ENCODE measurements at places on chromosomes 6 and 20. TPM values are rescaled to one million over a fixed set of nuclear protein-coding genes. Genes with fewer than 3 reads are reported as not detected.

DNA sequence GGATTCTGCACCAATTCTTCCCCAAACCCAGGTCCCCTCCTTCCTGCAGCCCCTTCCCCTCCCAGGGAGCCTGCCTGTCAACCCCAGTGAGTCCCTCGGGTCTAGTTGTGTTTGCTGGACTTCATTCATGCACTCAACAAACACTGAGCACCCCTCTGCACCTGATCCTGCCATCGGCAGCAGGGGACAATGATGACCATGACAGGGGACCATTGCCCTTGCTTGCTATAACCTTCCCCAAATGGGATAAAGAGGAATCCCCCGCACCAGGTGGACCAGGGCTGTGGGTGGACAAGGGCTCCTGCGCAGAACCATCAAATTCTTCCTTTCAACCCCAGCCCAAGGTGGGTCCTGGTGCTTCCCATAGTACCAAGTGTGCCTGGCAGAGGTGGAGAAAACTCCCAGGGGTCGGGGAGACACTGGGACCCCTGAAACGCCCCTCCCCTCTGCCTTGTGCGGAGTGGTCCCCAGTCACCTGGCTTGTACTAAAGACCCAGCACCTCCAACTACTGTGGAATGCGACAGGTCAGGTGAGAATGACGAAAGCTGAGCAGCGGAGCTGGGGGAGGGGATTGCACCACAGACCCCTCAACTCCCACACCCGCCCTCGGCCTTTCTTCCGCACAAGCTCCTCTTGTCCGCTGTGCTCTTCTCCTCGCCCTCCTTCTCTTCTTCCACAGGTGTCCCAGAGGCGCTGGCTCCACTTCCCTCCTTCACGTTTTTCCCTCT, 119.9 kb upstream of the ZNF217 start:
- DNase-seq = no peak

GRCh38 chr20:36117638-36118037, 36.9 kb upstream of the EPB41L1 start:
- DNase-seq = no peak

GRCh38 chr20:25222461-25223178, 25.3 kb upstream of the PYGB start:
- no peak for DNase-seq

DNA sequence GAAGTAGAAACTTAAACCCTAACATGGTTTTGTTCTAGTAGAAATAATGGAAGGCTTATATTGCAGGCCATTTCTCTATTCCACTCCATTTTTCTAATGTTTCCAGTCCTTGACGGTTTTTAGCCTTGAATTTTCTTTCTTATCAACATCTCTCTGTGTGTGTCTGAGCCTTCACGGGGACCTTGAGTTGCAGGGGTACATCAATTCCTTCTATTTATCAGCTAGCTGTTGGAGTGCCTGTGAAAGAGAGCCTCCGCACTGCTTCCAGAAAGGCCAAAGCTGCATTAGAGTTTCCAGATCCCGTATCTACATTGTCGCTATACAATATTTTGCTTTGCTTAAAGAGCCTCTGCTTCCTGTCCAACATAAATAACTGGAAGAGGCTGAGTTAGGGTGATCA, 5.4 kb upstream of the HSF2 start:
- no peak for DNase-seq

GRCh38 chr6:114061741-114062140, 90.8 kb upstream of the HDAC2 start:
- DNase-seq = no peak

IL17A gene
- total RNA-seq = not detected

SLC22A2 gene
- 0.82 TPM for total RNA-seq

LBP gene
- total RNA-seq = not detected

DNA sequence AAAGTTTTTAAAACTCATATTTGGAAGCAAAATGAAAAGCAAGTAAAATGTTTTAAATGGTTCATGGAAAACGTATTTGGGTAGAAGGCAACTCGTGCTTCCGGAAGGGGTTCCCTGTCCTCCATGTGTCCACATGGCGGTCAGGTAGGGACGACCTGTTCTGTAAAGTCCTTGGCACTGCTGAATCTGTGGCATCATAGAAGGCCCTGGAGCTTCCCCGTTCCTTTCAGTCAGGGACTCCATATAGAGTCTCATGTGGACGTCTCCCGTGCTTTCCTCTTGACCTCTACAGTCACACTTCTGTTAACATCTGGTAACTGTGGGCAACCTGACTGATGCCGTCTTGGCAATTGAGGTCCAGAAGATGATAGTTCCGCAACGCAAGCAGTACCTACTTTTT, 11.4 kb downstream of the DYNLT1 start:
- DNase-seq = no peak

ERVFRD-1 gene
- total RNA-seq = not detected

DNA sequence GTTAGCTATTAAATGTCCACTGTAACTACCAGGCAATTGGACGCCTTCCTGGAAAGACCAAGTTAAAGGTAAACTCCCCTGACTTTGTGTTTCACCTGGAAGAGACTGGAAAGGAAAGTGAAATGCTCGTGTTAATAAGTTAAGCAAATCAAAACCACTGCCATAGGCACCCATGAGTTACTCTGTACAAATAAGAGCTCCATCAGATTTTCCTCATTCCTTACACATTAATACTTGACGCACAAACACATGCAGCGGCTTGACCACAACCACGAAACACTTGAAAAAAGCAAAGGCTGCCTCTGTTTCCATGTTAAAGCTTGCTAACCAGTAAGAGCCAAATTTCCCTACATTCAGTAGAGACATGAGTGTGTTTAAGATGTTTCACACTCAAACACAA, 19.8 kb downstream of the GCM1 start:
- DNase-seq = no peak

NELFCD gene
- total RNA-seq = 45.7 TPM

RFX6 gene
- not detected for total RNA-seq

GRCh38 chr6:165638530-165638929, 24.5 kb downstream of the PDE10A start:
- no peak for DNase-seq

PGC gene
- under 0.01 TPM for total RNA-seq

HDGFL1 gene
- total RNA-seq = under 0.01 TPM

- no peak for DNase-seq
Measured at GRCh38 chr6:10793695-10794094, 44.6 kb downstream of the MAK start.

DNA sequence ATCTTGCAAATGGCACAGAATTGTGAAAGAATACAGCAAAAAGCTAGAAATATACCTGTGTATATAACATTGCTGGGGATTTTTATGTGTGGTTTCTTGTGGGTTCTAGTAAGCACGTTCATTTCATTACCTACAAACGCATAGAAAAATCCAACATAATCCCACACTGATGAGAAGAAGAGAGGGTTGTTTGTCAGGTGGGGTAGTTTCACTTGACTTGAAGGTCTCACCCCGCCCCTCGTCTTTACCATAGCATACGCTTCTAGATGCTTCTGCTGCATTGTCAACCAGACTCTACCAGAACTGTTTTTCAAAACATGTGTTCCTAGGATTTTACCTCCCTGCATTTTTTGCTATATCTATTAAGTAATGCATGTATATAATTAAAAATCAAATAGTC, 284.1 kb upstream of the TAB2 start:
- no peak for DNase-seq

DNA sequence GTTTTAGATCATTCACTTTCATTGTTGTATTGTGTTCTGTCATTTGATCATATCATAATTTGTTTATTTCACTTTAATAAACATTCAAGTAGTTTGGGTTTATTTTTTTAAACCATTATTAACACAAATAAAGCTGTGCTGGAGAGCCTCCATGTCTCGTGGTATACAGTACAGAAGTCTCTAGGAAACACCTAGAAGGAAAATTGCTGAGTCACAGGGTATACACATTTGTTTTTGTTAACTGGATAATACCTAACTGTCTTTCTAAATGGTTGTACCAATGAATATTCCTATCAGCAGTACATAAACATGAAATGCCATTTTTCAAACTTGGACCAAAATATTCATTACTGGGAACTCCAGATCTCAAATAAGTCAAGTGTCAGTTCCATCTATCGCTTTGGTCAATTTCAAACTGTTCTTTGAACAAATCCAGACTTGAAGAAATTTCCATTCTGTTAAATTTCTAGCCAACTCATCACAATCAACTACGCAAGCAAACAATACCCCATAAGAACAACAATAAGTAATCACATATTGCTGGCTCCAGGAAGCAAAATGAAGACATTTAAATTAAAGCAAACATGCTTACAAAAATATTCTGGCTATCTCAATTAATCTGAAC, 138.1 kb downstream of the ATXN1 start:
- no peak for DNase-seq

SLC26A8 gene
- 5.7 TPM for total RNA-seq

DNA sequence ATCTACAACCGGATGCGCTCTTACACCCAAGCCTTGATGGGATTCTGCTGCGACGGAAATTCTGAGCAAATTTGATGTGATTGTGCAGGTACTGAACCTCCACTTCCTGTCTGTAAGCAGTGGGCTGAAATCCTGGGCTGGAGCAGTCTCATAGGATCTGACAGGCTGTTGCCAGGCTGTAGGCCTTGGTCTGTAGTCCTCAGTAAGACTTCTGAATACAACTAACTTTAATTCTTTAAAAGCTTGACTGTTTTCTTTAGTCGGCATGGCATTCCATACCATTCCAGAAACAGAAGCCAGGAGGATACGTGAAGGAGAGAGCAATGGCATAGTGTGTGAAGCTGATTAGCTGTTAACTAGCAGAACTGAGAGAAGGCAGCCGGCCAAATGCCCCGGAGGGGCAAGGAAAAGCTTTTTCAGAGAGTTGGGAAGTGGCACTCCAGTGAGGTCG, 68.3 kb downstream of the ADTRP start:
- no peak for DNase-seq

All from frontal cortex (tissue), 4 donors.